Right atrium auricular region (tissue), 2 donors: ENCODE measurements at places on chromosomes 12 and 14. TPM values are rescaled to one million over a fixed set of nuclear protein-coding genes. Genes with fewer than 3 reads are reported as not detected.

DNA sequence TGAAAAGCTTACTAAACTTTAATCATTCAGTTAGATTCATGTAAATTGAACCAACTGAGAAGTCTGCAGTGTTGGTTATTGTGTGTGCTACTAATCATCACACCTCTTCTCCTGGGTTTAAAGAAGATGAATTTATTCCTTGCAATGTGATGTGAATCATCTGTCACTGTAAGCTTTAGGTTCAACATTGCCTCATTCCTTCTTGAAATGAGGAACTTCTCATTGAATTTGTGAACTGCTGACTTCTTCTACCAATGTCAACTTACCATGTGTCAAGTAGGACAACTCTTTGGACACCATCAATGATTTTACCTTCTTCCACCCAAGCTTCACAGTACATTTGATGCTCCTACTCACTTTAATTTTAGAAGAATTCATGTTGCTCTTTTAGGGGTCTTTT is 17.4 kb upstream of the PRB2 start:
- no peaks in the 10 kb centered on the region for H3K36me3 ChIP-seq
- no peaks in the 10 kb centered on the region for H3K27me3 ChIP-seq
- DNase-seq: no peak
- no peaks in the 10 kb centered on the region for H3K4me1 ChIP-seq
- H3K27ac ChIP-seq: no peak overlapping the region
- no peak overlapping the region for H3K4me3 ChIP-seq

CLEC4C gene
- not detected for total RNA-seq

GRCh38 chr12:108046650-108047049 is 82.4 kb upstream of the WSCD2 start:
- H3K4me3 ChIP-seq: no peak overlapping the region
- H3K36me3 ChIP-seq: no peaks in the 10 kb centered on the region
- peaks cover under 1% of the 10 kb centered on the region for H3K4me1 ChIP-seq
- DNase-seq: no peak
- no peak overlapping the region for H3K27ac ChIP-seq

- no peaks in the 10 kb centered on the region for H3K4me1 ChIP-seq
- H3K4me3 ChIP-seq: no peak overlapping the region
- no peaks in the 10 kb centered on the region for H3K36me3 ChIP-seq
- no peak for DNase-seq
- no peak overlapping the region for H3K27ac ChIP-seq
These were observed 325.9 kb upstream of the LRFN5 start for GRCh38 chr14:41280745-41281144.

OR9K2 gene
- total RNA-seq: not detected

DNA sequence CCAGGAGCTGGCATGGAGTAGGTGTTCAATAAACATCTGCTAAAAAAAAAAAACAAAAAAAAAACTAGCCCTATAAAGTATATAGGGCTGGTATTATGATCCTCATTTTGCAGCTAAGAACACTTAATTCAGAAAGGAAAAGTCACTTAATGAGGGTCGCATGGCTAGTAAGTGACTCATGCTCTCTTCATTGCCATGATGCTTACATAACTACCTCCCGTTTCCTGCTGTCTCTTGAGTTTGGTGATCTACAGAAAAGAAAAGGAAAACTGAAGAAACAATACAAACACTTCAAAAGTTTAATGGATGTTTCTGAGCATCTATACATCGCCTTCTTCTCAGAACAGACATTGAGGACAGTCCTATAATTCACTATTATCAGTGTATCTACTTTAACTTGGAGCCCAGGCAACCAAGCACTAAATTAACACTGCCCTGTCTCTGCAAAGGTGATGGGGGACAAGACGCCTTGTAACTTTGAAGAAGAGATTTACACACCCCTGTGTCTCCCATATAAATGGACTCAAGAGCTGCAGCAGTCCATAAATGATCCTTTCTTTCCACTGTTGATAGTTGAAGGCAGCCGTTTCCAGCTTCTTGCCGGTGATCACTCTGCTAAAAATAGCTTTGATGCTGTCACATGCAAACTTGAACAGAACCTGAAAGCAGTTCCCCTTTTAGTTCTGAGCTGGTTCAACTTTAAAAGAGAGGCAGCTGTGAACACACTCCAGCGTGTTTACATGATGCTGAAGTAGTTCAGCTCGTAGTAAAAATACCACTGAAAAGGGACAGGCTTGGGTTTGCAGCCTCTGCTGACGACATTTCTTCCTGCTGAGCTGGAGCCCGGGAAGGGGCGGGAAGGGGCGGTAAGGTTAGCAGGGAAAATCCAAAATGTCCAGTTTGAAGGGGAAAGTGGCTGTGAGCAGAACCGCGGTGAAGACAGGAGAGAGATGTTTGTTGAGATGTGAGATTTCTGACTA is 113.3 kb downstream of the FOXN3 start:
- no peaks in the 10 kb centered on the region for H3K4me1 ChIP-seq
- H3K27ac ChIP-seq: peak overlapping the region; percentile 91
- peak overlapping the region; percentile 34 for H3K4me3 ChIP-seq
- no peaks in the 10 kb centered on the region for H3K27me3 ChIP-seq
- no peaks in the 10 kb centered on the region for H3K36me3 ChIP-seq
- peak; percentile 77 for DNase-seq

KLRK1 gene
- total RNA-seq: 0.28 TPM

ZFYVE26 gene
- 10.5 TPM for total RNA-seq

SDS gene
- total RNA-seq: not detected

DNA sequence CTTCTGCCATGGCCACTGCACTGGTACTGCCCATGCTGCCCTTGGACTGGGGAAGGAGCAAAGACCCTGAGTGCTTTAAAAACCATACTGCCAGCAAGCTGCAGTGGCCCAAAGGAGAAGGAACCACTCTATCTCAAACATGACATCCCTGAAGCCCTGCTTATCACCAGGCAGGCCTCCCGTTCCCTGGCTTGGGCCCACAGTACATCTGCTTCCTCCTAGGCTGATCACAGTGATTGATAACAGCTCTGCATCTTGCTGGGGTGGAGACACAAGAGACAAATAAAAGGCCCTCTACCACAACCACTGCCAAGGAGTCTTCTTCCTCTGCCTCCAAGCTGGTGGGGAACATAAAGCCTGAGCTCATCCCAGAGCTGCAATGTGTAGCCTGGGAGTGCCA is 567.5 kb downstream of the TRHDE start:
- no peak overlapping the region for H3K27ac ChIP-seq
- no peaks in the 10 kb centered on the region for H3K36me3 ChIP-seq
- H3K27me3 ChIP-seq: no peaks in the 10 kb centered on the region
- no peak for DNase-seq
- no peaks in the 10 kb centered on the region for H3K4me1 ChIP-seq

GRCh38 chr12:15005064-15005463 is 32.2 kb downstream of the PDE6H start:
- DNase-seq: no peak
- H3K27me3 ChIP-seq: no peaks in the 10 kb centered on the region
- peaks cover 14% of the 10 kb centered on the region for H3K4me1 ChIP-seq

DNA sequence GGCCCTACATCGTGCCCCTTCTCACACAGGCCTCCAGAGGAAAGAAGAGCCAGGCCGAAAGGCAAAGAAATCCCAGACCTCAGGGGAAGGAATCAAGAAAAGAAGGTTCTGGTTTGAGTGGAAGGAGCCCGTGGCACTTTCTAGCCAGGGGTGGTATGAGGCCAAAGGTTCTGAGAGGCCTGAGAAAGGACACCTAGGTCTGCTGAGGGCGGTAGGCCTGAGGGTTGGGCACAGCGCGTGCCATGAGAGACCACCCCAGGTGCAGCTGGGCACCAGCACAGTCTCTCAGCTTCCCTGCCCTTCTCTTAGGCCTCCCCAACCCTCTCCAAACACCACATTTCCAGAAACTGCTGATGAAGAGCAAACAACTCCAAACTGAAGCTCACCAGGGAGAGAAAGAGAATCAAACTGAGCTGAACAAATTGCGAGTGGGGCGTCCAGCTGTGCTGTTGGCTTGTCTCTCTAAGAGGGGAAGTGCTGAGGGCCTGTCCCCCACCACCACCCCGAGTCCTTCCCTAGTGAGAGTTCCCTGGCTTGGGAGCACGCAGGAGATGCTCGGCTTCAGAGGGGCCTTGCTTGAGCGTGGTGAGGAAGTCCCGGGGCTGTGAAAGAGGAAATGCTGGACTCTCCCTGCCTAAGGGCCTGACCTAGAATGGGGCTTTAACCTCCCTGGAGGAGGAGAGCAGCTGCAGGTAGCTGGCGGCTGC is 184.8 kb downstream of the ZFP36L1 start:
- DNase-seq: no peak
- peak overlapping the region; percentile 73 for H3K27ac ChIP-seq

NR4A1 gene
- total RNA-seq: 238 TPM

DNA sequence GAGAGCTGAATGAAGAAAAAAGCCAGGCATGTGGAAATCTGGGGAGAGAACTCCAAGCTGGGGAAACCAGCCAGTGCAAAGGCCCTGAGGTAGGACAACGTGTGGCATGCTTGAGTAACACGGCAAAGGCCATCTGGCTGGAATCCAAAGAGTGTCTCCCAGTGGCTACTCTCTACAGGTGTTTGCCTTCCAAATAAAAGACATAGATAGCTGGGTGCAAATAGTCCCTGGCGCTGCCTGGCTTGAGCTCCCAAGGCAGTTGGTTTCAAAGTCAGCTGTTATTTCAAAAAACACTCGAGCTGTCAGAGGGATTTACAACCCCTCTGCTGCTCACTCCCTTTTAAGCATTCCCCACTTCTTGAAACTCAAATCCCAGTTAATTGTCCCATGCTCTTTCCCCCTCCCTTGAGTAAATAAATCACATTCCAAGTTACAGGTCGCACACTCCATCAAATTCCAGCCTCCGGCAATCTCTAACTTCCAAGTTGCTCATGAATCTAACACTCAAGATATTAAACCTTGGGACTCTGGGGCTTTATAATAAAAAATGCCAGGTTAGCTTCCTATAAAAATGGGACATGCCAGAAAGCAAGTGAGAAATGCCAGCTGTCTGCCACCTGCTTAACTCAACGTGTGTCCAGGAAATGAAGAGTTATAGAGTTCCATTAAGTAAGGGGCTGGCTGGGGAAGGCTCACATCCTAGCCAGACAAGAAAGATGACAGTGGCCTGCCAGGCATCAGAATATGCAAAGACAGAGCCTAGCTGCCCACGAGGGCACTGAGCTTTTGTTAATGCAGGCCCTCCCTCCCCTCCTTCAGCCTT is 133.6 kb upstream of the NOS1 start:
- no peak for DNase-seq
- H3K4me3 ChIP-seq: no peak overlapping the region
- no peaks in the 10 kb centered on the region for H3K36me3 ChIP-seq
- no peaks in the 10 kb centered on the region for H3K4me1 ChIP-seq
- H3K27ac ChIP-seq: no peak overlapping the region
- H3K27me3 ChIP-seq: no peaks in the 10 kb centered on the region

GRCh38 chr14:98997526-98998205 is 274.3 kb downstream of the BCL11B start:
- H3K27ac ChIP-seq: no peak overlapping the region
- H3K4me1 ChIP-seq: no peaks in the 10 kb centered on the region
- H3K27me3 ChIP-seq: no peaks in the 10 kb centered on the region
- H3K36me3 ChIP-seq: no peaks in the 10 kb centered on the region
- DNase-seq: no peak
- H3K4me3 ChIP-seq: no peak overlapping the region

DNA sequence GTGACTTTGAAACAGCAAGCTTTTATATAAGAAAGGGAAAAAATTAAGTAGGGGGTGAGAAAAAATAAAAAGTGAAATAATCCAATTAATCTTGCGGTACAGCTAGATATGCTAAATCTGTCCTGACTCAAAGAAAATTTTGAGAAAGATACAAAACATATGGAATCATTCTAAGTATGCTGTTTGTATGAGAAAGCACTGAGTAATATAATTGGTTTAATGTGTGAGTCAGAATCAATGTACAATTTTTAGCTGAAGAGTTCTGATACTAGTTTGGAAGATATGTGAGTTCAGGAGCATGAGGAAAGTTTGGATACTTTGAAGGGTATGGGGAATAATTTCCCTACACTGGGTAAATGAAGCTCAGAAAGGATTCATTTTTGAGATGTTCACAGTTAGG is 190.9 kb upstream of the RASSF8 start:
- DNase-seq: no peak
- H3K27me3 ChIP-seq: no peaks in the 10 kb centered on the region
- no peaks in the 10 kb centered on the region for H3K36me3 ChIP-seq

DNA sequence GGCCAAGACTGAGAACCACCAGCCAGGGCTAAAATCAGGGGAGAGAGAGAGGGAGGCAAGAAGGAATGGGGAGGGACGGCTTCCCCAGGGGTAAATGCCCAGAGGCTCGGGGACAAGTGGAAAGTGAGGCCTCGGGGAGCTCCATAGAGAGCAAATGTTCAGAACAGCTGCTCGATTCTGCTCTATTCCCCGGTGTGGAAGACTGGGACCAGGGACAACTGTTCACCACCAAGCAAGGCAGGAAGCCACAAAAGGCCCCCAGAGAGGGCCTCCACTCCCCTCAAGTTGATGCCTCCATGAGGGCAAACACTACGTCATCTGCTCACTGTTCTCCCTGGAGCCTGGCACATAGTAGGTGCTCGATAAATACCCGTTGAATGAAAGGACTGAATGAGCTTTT is 53.5 kb downstream of the IRF2BPL start:
- H3K4me1 ChIP-seq: no peaks in the 10 kb centered on the region
- DNase-seq: no peak
- no peak overlapping the region for H3K4me3 ChIP-seq
- no peaks in the 10 kb centered on the region for H3K36me3 ChIP-seq
- H3K27ac ChIP-seq: no peak overlapping the region

DNA sequence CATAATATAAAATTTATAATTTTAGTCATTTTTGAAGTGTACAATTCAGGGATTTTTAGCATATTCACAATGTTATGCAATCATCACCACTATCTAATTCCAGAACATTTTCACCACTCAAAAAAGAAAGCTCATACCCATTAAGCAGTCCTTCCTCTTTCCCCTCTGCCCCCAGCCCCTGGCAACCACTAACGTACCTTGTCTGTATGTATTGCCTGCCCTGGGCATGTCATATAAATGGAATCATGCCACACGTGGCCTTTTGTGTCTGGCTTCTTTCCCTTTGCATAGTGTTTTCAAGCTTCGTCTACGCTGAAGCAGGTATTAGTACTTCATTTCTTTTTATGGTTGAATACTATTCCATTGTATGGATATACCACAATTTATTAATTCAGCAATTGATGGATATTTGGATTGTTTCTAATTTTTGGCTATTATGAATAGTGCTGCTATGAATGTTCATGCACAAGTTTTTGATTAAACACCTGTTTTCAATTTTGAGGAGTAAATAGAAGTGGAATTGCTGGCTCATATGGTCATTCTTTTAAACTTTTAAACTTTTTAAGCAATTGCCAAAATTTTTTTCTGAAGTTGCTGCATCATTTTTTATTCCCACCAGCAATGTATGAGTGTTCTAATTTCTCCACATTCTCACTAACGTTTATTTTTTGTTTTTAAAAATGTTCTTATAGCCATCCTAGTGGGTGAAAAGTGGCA is 1.6 kb upstream of the SSTR1 start:
- H3K27me3 ChIP-seq: no peaks in the 10 kb centered on the region
- DNase-seq: no peak
- H3K4me1 ChIP-seq: peaks cover 20% of the 10 kb centered on the region
- no peak overlapping the region for H3K27ac ChIP-seq
- H3K4me3 ChIP-seq: no peak overlapping the region

TMEM52B gene
- not detected for total RNA-seq
